Mesothelial cell of epicardium (in vitro differentiated cells): ENCODE measurements at places on chromosomes 2 and 18. TPM values are rescaled to one million over a fixed set of nuclear protein-coding genes. Genes with fewer than 3 reads are reported as not detected.

IL1RL2 gene
- total RNA-seq, result 0.40 TPM in 1 of 3 replicates, not detected in the others

GRCh38 chr2:16717477-16717876 is 51.8 kb upstream of the CYRIA start:
- DNase-seq, result no peak

- no peak for DNase-seq
Measured at GRCh38 chr2:60565472-60565871, 12.0 kb upstream of the BCL11A start.

DNA sequence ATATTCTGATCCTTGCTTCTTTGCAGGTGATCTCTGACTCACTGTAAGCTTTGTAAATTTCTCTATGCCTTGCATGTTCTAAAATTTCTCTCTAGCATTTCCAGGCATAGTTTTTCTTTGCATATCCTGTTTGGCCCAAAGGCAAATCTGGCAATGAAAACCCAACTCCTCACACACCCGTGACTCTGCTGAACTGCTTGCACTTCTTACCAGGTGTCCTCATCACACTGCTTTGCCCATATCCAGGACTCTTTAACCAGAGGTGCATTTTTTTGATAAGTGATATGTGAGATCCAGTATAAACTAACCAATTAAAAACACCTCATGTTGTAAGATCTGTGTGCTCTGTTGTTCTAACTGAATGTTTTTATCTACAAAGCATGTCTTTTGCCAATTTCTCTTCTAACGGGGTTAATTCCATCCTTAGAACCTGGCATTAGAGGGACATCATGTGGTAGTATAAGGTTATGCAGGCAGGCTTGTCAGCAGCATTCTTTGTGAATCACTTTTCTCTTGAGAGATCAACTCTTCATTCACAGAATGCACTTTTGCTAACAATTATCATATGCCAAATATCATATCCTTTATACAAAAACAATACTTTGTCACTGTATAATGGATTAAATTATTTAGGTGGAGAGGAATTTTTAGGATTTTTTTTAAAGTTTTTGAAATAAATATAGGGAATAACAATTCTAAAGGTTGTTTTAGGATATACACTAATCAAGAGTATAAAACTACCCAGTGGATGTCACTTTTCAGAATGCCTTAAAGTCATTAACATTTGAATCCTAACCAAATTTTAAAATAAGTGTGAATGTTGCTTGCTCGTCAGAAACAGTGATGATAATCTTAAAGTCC is 20.8 kb upstream of the TMX3 start:
- DNase-seq, result no peak
